Stimulated activated CD8-positive, alpha-beta memory T cell treated with anti-CD3 and anti-CD28 coated beads, Interleukin-4, amount 100 ng/mL, for 4 hours (primary cell): ENCODE measurements at places on chromosomes 11 and 22.

DNA sequence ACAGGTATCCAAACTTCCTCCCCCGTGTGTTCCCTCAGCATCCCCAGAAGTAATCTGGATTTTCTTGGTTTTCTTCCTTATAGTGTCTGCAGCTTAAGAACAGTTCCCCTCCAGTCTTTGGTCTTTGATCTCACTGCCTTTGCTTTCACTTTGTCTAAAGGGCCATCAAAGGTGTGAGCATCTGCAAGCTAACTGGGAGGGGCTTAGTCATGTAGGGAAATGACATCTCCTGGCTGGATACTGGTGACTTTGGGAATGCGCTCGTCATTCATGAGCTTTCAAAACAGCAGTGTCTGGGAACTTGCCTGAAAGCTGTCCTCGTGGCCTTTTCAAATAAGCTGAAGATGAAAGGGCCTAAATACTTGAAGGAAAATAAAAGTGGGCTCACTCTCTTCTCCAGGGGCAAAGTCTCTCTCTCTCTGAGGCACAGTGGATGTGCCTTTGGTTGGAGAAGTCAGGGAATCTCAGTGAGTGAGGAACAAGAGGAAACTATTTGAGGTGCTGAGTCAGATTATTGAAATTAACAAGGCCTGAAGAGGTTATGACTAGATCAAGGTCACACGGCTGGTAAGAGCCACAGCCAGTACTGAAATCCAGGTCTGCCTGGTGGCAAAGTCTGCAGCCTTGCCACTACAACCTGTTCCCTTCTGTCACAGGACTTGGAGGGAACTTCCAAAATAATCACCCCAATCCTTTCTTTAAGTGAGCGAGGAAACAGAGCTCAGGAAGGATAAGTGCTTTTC is 45.6 kb upstream of the TENM4 start:
- DNase-seq, result no peak

DNA sequence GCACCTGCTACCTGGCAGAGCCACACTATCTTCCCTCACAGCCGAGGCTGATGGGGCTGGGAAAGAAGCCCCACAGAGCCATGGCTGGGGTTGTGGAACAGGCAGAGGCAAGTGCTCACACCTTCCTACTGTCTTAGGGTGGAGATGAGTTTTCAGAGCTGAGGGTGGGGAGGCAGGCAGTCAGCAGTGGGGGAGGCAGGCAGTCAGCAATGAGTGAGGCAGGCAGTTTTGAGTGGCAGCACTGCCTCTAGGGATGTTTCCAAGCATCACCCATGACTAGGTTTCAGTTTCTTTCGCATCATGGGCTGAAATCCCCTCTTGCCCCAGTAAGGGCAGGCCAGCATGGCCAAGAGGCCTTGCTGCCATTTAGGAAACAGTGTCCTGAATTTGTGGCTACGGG is 41.6 kb upstream of the NTM start:
- no peak for DNase-seq

- no peak for DNase-seq
Measured at GRCh38 chr22:49663823-49664222, 163.8 kb downstream of the BRD1 start.

DNA sequence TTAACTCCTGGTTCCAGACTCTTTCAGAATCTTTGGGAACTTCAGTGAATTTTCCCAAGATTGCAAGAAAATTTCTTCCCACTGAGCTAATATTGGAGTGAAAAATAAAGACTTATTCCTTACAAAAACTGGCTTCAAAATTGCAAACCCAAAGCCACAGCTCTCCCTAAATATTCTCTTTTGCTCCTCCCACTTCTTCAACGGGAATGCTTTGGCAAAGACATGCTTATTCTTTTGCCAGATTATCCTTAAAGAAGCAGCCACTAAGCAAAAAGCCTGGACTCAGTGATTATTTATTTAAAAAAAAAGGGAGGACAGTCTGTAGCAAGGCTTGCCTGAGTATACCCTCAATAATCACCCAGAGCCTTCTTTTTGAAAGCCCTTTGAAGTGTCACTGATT is 902.4 kb upstream of the CCDC90B start:
- no peak for DNase-seq

GRCh38 chr11:69311767-69312385 is 17.9 kb downstream of the MYEOV start:
- DNase-seq, result no peak
